ENCODE measurements at places on chromosomes 3 and 15.

DNA sequence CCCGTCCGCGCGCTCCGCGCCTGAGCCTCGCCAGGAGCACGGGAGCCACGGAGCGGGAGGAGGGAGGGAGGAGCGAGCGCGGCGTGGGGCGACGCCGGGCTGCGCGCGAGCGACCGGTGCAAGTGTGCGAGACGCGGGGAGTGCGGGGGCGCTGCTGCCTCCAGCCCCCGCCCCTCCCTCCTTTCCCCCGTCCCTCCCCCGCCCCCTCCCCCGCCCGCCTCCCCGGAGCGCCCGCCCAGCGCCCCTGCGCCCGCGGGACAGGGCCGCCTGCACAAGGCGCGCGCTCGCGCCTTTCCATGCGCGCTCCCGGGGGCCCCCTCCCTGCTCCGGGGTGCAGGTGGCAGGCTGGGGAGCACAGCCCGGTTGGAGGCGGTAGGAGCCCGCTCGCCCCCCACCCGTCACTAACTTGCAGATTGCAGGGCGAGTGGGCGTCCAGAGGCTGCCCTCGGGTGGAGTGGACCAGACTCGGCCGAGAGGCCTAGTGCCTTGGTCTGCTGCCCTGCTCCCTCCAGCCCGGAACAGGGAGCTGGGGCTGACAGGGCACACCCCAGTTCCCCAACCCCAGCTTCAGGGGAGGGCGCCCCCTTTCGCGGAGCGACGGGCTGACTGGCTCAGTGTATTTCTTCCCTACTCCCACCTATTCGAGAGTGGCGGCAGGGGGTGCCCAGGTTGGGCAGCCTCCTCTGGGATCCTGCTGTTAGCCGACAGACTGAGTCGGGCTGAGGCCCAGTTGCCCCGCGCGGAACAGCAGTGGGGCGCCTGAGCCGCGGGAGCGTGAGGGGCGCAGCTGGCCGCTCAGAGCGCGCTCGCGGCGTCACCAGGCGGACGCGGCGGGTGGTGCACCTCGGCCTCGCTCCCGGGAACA, at the start of gene WNT7A:
TSS of gene WNT7A (minus strand) at position 126 of the 865 bp plus-strand sequence. CDS start 255 bp downstream, outside the sequence.
- no peak for DNase-seq

GRCh38 chr3:138361561-138361971, 13.2 kb downstream of the MRAS start:
- DNase-seq, result no peak

DNA sequence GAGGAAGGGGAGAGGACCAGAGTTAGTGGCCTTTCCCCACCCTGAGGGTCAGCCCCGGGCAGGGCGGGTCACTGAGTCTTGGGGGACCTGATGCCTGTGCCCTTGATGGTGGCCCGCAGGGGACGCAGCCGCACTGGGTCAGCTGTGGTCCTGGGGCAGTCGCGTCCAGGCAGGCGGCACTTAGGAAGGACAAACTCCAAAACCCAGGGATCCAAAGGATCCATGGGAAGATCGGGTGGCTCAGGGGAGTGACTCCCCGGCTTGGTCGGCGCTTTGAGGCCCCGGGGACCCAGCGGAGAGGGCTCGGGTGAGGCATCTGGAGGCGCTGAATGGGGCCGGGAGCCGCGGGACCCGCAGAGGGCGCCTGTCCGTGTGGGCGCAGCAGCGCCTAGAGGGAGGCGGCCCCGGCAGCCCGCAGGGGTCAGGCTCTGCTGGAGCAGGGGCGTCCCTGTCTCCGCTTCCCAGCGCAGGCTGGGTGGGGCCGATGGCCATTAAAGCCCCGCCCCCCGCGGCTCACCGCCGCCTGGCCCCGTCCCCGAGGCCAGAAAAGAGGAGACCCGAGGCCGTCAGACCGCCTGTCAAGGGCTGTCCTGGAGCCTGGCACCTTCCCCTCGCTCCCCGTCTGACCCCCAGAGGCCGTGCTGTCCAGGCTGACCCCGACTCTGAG, 17.5 kb downstream of the CIDEC start:
- peak; percentile 73 for DNase-seq

GRCh38 chr3:35200056-35200455, 439.3 kb upstream of the ARPP21 start:
- no peak for DNase-seq

DNA sequence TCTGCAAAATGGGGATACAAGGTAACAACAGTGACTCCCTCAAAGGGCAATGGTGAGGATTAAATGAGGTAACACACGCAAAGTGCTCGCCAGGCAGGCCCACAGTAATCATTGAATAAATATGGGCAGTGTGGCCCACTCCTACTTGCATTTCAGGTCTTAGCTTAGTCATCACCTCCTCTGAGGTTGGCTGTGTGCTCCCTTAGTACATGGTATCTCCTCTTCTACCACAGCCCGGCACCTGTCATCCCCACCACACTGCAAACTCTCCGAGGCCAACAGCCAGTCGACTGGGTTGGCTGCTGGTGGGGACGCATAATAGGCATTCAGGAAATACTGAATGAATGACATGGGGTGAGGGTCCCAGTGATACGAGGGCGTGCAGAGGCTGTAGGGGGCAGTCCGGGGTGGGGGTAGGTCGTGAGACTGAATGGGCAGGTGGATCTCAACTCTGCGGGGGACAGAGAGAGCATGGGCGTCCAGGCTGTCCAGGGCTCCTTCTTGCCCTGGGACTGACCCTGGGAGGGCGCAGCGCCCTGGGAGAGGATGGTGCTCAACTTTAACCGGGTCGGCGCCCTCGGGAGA, 375 bp upstream of the MYZAP start:
- no peak for DNase-seq

DNA sequence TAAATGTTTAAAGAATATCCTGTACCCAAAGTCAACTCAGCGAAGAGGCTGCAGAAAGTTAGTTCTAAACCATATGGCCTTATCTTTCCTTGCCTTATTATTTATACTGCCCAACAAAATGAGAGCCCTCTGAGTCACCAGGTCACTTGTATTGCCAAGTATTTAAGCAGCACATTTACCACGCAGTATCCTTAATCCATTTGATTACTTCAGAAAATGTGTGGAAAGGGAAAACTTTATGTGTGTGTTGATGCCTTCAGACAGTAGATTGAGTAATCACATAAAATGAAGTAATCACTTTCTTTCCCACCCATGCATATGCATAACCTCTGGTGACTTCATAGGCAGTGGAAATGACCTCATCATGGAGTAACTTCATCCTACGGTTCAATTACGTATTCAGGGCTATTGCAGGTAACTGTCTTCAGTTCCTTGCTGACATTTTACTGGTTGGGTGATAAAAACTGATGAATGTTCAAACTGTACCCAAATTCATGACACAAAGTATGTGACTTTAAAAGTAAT, 7.5 kb upstream of the CADPS start:
- no peak for DNase-seq

GRCh38 chr3:61372723-61373122, 121.5 kb upstream of the FHIT start:
- no peak for DNase-seq

DNA sequence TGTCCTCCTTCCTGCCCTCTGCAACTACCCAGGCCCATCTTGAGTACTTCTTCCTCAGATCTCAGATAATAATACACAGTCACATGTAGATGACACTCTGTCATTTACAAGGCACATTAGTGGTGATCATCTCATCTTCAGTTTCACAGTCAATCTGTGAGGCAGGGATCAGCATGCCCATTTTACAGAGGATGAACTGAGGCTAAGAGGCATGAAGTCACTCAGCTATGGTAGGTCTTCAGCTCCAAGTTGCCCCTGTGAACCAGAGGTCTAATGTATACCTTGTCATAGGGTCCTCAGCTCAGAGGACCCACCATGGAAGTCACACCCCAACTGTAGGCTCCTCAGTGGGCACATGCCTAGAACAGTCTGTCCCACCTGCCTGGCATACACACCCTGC, 4.2 kb upstream of the CILP start:
- DNase-seq, result no peak

- peak; percentile 89 for DNase-seq
Measured at GRCh38 chr3:37855363-37855970, 6.2 kb upstream of the CTDSPL start.

GRCh38 chr15:28114114-28114455, 15.0 kb upstream of the OCA2 start:
- no peak for DNase-seq

- DNase-seq, result no peak
Measured at GRCh38 chr3:141812084-141812483, 48.9 kb downstream of the GRK7 start.

DNA sequence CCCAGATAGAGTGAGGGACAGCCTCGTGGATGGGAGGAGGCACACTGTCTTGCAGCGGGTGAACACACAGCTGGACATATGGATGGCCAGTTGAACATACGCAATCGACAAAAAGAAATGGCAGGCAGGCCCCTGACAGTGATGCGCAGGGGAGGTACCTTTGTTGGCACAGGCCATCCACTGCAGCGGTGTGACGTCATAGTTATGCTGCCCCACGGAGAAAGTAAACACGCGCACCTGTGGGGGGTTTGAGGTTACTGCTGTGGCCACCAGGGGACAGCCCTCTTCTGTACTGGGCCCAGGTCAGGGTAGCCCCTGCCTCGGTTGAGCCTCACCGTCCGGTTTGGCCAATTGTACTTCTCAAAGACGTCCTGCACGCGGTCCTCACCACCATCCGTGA, 19.4 kb upstream of the TMEM115 start:
- DNase-seq, result no peak

- DNase-seq, result no peak
Measured at GRCh38 chr3:147387885-147388699, 18.3 kb downstream of the ZIC4 start.

- no peak for DNase-seq
Measured at GRCh38 chr3:196255776-196256175, 31.8 kb downstream of the PCYT1A start.

DNA sequence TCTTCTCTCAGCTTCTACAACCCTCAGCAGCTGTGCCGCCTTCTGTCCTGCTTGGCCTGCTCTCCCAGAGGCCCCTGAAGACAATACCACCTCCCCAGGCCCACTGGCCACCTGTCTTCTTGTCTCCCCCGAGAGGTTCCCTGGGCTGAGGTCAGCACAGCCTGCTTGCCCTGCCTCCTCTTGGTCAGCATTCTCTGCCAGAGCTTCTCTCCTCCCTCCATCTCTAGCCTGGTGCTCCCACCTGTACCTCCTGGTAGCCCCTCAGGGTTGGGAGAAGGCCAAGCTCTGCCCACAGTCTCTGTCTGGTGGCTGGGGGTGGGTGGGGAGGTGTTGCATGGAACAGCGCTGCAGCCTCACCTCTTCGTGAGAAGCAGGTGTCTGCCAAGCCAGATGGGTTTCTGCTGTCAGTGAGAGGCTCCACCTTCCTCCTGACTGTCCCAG, 5.6 kb upstream of the ISLR start:
- peak; percentile 38 for DNase-seq

DNA sequence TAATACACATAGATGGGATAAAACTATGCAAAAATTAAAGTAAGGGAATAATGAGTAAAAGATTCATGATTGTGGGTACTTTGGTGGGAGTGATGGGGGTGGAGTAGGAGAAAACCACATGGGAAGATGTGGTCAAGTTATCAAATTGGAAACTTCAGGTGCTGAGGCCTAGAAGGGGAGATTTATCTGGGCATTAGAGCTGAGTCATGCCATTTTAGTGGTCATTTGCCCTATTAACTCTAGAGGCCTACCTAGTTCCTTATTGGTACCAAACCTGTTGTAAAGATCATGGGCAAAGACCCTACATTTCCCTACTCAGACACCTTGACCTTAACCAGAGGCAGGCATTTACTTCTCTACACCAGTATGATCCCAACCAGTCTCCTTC, 125.9 kb upstream of the BCL6 start:
- no peak for DNase-seq

Data from Peyer's patch (tissue), 4 donors.